ENCODE measurements at places on chromosomes 2 and 18. TPM values are rescaled to one million over a fixed set of nuclear protein-coding genes. Genes with fewer than 3 reads are reported as not detected.

The NIFK gene
- total RNA-seq: 40.7 TPM

The RGPD5 gene
- total RNA-seq: 9.1 TPM

DNA sequence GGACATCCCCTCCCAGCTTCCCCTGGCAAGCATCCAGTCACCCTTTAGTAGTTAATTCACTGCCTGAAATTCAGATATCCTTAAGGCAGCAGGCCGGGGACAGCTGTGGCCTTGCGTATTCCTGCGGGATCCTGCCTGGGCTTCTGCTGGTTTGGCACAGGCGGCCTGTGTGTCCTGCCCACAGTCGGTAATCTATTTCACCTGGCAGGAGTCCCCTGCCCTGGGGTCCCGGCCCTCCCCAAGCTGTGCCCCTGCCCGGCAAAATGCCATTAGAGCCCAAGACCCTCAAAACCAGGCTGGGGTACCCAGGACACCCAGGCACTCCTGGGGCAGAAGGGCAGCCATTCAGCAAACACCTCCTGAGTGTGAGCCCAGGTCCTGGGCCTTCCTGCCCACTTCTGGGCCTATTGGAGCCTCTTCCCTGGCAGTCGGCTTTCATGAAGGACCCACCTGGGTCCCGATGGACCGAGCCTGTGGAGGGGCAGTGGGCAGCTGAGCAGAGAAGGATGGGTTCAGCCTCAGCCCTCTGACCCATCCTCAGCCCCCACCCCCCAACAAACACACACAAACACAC, 11.6 kb downstream of the CROCC2 start:
- H3K36me3 ChIP-seq: no peaks in the 10 kb centered on the region
- H3K27ac ChIP-seq: no peak overlapping the region
- DNase-seq: peak; percentile 20
- H3K27me3 ChIP-seq: no peaks in the 10 kb centered on the region
- no peak overlapping the region for H3K4me3 ChIP-seq
- H3K4me1 ChIP-seq: peaks cover 21% of the 10 kb centered on the region

DNA sequence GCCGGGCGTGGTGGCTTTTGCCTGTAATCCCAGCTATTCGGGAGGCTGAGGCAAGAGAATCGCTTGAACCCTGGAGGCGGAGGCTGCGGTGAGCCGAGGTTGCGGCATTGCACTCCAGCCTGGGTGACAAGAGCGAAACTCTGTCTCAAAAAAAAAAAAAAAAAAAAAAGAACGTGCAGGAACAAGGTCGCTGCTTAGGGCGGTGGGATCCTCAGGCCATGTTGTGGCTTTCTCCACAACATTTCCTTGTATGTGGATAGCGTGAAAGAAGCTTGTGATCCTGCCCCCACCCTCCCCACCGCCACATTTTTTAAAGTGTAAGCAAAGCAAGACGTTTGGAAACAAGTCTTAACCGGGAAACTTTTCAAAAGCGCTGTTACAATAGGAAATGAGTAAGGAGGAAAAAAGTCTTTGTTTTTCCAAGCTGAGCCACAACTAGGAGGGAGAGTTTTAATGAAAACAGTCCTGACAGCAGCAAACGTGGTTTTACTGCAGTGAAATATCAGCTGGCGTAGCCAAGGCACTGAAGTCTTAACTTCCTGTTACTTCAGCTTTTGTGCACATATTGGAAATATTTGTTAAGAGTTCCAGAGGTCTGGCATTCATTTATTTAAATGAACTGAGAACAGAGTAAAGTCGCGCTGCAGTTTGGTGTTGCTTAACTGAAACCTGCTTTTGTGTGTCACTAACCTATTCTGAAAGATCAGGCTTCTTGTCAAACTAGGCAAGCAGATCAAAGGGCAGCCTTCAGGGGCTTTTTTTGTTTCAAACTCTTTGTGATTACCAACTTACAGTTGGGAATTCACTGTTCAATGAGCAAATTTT, 3.8 kb downstream of the TGIF1 start:
- peak overlapping the region; percentile 96 for H3K27ac ChIP-seq
- H3K4me3 ChIP-seq: peak overlapping the region; percentile 78
- no peak for DNase-seq
- peaks cover 48% of the 10 kb centered on the region for H3K4me1 ChIP-seq

DNA sequence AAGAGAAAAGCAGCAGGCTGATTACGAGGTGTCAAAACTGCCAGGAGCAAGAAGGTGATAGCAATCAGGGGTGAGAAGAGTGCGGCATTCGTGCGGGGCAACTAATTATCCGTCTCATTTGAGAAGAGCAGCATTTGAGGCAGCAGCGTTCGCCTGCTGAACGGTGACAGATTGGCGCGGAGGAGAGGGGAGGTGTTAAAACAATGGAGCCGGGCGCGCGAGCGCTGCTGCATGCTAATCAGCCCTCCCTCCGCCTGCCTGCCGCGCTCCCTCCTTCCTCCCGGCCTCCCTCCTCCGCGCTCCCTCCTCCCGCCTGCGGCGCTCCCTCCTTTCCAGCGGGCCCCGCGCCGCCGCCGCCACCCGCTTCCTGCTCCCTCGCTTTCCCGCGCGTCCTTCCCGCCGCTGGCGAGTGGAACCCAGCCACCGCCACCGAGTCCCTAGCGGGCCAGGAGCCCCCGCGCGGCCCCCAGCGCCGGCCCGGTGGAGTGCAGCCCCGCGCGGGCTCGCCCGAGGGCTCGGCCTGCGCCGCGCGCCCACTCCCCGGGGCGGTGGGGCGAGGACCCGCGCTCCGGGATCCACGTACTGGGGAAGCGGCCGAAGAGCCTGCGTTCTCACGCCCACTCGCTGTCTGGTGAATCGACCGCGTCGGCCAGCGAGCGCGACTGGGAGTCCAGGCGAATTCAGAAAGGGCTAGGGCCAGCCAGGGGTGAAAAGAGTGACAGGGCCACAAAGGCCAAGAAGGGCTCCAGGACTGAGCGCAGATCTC, 69.5 kb upstream of the PSMD14 start:
- H3K4me3 ChIP-seq: peak overlapping the region; percentile 68
- H3K27me3 ChIP-seq: no peaks in the 10 kb centered on the region
- H3K27ac ChIP-seq: peak overlapping the region; percentile 41
- peaks cover 13% of the 10 kb centered on the region for H3K4me1 ChIP-seq

DNA sequence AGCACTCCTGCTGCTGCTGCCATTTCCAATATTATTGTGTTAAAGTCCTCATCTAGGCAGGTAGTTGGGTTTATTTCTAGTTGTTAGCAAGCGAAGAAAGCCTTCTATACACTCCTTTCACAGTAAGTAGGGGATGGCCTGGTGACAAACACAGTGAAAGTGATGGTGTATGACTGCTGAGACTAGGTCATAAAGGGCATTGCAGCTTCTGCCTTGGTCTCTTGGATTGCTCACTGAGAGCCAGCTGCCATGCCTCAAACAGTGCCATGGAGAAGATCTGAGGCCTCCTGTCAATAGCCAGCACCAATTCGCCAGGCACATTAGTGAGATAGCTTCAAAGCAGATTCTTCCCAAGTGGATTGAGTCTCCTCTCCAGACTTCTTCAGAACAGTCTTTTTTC, 27.6 kb upstream of the MSTN start:
- DNase-seq: no peak
- H3K27me3 ChIP-seq: no peaks in the 10 kb centered on the region
- H3K27ac ChIP-seq: no peak overlapping the region
- no peaks in the 10 kb centered on the region for H3K36me3 ChIP-seq

Data from upper lobe of left lung (tissue), 6 donors.